B cell (primary cell): ENCODE measurements at places on chromosomes 7 and 10. TPM values are rescaled to one million over a fixed set of nuclear protein-coding genes. Genes with fewer than 3 reads are reported as not detected.

- DNase-seq, result no peak
Observed at GRCh38 chr7:129604713-129605437, 6.6 kb upstream of the NRF1 start.

The NKX6-2 gene
- total RNA-seq, result not detected in 2 replicates

DNA sequence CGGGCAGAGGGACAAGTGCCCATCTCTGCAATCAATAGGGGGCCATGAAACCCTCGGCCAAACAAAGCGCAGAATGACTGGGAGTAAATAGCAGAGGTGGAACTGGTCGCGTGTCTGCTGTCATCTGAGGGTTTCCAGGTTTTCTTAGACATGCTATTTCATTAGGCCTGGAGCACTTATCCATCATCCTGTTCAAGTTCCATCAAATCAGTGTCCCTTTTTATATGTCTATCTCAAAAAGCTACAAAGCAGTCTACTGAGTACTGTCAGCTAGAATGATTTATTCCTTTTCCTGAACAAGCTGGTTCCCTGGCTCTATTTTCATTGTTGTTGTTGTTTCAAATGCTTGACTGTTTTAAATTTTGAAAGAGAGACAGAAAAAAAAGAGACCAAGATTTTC is 590.5 kb downstream of the PARD3 start:
- DNase-seq, result no peak

The OR2A5 gene
- not detected in 2 replicates for total RNA-seq

DNA sequence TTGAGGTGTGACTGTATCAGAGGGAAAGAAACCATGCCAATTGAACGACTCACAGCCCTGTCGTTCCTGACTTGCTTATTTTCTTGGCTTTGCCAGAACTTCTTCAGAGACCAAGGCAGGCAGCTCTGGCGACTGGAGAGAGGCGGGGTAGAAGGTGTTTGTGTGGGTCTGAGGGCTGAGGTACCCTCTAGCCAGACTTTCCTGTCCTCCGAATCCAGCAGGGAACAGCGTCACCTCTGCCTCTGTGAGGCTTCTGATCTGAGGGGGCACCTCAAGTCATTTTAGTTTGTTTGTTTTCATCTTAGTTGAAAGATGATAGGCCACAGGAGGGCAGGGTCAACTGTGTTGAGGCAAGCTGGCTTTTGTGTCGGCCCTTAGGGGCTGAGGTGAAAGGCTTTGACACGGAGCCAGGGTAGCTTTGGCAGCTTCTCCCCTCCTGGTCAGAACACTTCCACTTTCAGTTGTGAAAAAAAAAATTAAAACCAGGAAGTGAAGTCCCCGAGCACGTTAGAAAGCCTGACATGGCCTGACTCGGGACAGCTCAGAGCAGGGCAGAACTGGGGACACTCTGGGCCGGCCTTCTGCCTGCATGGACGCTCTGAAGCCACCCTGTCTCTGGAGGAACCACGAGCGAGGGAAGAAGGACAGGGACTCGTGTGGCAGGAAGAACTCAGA is 1.9 kb downstream of the ACSL5 start:
- peak; percentile 82 for DNase-seq

GRCh38 chr10:77319557-77319956 is 318.1 kb downstream of the KCNMA1 start:
- no peak for DNase-seq

The FLNC gene
- not detected in 2 replicates for total RNA-seq

DNA sequence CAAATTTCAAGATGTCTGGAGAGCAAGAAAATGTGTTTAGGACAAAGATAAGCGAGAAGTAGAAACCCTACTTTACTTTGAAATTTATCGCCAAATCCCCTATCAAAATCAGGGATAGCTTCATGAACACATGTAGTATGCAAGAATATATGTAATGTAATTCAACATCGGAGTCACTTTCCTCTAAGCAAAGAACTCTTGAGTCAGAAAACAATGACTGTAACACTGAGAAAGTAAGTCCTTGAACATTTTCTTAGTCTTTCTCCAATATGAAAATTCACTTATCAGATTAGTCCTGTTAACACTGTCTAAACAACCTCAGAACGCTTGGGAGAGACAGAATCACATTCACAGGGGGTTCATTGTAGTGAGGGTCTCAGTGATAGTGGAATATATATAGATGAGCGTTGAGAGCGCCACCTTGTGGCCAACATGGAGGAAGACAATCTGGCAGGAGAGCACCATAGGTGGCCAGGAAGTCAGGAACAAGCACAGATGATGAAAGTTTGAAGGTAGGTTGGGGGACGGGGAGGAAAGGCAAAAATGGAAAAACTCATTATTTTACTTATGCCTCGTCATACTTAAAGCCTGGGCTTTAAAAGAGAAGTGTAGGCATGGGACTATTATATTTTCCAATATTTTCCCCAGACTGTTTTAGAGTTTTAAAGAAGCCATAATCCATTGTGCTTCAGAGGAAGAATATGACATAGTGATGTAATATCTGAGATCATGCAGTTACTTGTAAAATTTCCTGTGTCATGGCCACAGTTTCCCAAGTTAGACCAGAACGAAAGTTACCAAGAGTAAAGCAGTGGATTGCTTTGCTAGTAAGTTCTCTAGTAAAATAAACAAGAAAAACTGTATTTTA is 115.5 kb upstream of the GNAI1 start:
- peak; percentile 30 for DNase-seq
